Substantia nigra (tissue), 51 donors: ENCODE measurements at places on chromosomes 11 and 22.

DNA sequence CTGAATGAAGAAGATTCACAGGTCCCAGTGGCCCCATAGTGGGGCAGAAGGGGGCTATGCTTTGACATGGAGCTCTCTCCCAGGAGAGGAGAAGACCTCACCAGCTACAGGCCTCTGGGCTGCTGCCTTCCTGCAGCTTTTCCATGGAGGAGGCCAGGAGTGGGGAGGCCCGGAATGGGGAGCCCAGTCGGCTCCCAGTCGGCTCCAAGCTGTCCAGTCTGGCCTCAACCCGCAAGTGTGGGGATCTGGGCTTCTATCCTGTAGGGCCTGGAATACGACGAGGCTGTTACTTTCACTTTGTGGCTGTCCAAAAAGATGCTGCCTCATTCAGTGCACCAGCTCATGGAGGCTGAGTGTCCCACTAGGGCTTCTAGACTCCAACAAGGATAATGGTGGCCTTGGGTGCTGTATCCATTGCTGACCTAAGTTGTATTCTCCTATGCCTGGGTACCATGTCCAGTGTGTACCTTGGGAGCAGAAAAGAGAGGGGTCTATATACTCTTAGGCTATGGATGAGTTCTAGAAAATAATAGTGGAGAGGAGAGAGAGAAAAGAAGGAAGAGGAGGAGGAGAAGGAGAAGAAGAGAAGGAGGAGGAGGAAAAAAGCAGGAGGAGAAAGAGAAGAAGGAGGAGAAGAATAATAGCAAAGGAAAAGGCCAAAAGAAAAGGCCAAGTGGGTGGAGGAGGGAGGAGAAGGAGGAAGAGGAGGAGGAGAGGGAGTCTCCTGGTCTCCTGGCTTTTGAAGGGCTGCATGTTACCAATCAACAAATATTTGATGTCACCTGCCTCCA, 1.1 kb downstream of the MYO18B start:
- DNase-seq = no peak

GRCh38 chr11:115780646-115781362, 276.6 kb upstream of the CADM1 start:
- no peak for DNase-seq

- DNase-seq = no peak
Measured at GRCh38 chr11:77136074-77136473, 8.0 kb downstream of the MYO7A start.

GRCh38 chr11:89125298-89125697, 52.4 kb upstream of the TYR start:
- DNase-seq = no peak

GRCh38 chr11:113373306-113373705, 14.3 kb upstream of the ANKK1 start:
- no peak for DNase-seq

GRCh38 chr11:116276051-116277044, 496.4 kb downstream of the BUD13 start:
- peak; percentile 37 for DNase-seq

- peak; percentile 55 for DNase-seq
Measured at GRCh38 chr11:66069715-66070603, at the start of gene PACS1. Gene PACS1, plus strand, starts transcription at chr11:66070272. Its CDS starts 215 bp downstream, at chr11:66070487.

DNA sequence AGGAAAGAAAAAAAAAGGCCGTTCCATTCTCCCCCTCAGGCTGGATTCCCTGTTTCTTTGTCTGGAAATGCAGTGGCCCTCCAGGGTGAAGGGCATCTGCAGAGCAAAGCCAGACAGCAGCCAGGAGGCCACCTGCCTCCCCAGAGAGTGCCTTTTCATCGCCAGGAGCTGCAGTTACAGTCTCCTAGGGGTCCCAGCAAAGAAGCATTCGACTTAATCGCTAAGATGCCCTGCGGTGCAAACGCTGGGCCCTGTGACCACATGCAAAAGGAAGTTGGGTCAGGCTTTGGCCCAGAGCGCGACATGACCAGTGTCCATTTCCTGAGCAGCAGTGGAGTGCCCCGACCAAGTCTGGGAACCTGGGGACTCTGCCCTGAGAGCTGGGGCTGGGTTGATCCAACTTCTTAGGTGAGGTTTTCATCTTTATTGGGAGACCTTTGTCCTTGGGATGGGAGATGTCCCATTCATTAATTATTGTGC, 304.6 kb downstream of the OPCML start:
- DNase-seq = no peak

DNA sequence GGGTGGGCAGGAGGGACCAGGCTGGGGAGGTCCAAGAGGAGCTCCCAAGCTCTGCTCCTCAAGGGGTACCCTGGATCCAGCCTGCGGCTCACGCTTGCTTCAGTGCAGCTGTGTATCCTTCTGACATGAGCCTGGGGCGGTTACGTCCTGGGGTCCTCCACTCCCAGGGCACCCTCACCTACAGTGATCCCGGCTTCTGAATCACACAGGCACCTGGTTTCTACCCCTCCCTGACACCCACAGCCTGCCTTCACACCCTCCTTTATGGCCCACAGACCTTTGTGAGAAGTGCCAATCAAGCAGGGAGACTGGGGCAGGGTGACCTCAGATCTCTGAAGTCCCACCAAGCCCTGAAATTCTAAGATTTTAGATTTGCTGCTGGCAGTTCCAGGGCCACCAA, 1.5 kb downstream of the MPST start:
- DNase-seq = no peak

- no peak for DNase-seq
Measured at GRCh38 chr22:24578355-24579257, 14.3 kb downstream of the LRRC75B start.

DNA sequence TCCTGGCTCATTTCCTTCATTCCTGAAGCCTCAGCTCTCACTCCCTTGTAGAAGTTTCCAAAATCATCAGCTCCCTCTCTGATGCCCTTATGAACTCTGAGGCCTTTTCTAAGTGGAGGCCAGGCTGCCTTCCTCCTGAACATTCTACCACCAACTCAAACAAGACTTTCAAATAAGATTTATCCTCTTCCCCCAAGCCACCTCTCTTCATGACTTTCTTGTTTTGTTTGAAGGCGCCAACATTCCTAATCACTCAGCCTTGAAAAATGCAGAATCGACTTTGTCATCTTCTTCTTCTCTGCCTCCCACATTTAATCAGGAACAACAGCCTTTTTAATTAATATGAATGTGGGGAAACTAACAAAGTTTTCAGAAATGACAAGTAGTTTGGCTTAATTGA, 927.9 kb downstream of the OPCML start:
- DNase-seq = no peak

DNA sequence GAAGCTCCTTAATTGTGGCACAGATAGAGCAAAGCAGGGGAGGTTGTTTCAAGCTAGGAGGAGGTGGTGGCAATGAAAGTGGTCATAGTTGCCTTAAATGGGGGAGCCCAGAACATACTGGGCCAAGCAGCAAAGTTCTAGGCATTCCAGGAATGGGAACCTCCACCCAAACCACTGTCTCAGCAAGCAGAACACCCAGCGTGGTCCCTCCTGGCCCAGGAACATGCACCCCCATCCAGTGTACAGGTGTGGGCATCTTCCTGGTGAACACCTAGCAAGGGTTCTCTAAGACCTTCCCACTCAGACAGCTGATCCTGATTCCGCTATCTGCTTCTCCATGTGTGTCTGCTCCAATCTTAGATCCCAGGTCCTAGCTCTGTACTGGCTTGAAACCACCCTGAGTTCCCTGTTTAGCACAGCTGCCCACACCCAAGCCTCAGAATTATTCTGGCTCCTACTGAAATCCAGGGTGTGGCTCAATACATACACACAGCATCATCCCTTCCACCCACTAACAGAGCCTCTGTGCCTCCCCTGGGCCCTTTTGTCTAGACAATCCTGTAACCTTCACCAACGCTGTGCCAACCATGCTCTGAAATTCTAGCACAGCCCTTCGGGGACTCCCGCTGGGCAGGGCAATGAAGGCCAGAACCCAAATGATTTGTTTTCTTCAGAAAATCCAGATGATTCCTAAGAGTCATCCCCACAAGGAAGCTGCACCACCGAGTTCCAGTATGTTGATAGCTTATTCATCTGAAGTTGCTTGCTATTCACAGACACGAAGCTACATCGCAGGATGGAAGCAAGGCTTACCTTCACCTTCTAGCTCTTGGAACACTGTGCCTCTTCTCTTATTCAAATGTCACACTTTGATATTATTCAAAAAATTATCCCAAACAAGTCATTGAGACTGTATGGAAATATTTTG, 76.6 kb downstream of the ABTB2 start:
- DNase-seq = no peak

GRCh38 chr11:10400856-10401255, 54.2 kb upstream of the AMPD3 start:
- no peak for DNase-seq

- DNase-seq = no peak
Measured at GRCh38 chr22:26722159-26722558, 64.8 kb downstream of the MIAT start.

GRCh38 chr22:23893121-23893944, 850 bp upstream of the MIF start:
- no peak for DNase-seq

- DNase-seq = no peak
Measured at GRCh38 chr22:40329466-40329865, 16.8 kb upstream of the ADSL start.

DNA sequence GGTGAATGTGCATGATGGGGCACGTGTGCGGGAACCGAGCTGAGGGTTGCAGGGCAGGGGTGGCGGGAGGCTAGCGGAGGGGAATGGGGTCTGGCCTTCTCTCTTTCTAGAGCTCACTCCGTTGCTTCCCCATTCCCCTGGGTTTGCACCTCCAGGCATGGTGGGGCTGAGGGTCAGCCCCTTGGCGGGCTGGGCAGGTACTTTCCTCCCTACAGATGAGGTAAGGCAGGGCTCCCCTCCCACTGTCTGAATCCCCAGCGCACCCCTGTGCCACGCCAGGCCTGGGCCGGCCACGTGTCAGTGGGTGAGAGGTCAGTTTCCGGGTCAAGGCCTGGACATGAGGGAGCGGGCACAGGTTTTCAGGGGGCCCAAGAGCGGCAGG, 8.9 kb downstream of the SUSD2 start:
- no peak for DNase-seq

- DNase-seq = no peak
Measured at GRCh38 chr11:81368192-81368591, 1365.5 kb downstream of the FAM181B start.

- DNase-seq = no peak
Measured at GRCh38 chr11:117180020-117180419, 1.5 kb downstream of the SIDT2 start.

DNA sequence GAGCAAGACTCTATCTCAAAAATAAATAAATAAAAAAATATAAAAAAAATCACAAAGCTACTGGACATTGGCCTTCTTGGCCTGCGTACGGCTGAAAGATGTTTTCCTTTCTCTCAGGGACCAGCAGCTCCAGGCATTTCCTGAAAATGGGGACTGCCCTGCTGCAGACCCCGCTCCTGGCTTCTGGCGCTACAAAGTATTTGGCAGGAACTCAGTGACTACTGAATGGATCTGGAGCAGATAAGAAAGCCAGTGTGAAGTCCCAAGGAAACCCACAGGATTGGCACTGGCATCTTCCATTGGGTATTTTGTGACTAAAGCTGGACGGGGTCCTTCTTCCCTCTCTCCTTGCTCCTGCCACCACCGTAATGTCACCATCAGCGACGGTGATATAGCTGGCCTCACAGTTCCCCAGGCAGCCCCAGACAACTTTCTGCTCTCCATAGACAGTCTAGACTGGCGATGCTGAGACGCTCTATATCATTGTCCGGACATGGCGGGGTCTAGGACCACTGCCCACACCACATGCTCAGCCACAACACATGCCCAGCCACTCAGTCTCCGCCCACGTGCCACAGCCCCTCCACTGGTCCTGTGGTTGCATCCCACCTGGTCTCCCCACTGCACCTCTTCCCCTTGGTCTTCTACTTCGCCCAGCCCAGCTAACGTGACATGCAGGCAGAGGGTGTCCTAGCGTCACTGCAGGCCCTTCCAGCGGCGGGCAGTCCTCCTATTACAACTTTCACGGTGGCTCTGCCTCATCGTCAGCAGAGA, 22.7 kb upstream of the YPEL1 start:
- DNase-seq = no peak

DNA sequence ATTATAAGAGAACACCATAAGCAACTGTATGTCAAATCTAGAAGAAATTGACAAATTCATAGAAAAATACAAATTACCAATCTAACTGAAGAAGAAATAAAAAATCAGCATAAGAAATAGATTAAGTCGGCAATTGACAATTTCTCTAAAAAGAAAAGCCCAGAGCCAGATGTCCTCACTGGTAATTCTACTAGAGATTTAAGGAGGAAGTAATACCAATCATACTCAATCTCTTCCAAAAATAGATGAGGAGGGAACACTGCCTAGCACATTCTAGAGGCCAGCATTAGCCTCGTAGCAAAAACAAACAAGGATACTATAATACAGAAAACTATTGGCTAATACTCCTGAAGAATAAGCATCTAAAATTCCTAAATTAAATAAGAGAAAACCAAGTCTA, 40.4 kb upstream of the IGLL5 start:
- no peak for DNase-seq

DNA sequence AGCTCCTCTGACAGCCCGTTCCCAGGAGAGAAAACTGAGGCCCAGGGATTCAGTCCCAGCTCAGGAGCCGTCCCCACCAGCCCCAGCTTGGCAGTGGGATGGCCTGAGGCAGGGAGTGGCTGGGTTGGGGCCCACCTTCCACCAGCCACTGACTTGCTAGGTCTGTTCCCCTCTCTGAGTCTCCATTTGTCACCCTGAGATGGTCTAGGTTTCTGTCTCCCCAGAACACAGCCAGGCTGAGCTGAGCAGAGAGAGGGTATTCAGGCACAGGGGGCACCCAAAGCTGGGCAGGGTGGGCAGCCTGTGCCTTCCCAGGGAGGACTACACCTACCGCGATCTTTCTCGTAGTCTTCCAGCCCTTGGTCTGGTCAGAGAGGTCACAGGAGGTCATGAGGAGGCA, 95.7 kb downstream of the PDE2A start:
- DNase-seq = no peak

DNA sequence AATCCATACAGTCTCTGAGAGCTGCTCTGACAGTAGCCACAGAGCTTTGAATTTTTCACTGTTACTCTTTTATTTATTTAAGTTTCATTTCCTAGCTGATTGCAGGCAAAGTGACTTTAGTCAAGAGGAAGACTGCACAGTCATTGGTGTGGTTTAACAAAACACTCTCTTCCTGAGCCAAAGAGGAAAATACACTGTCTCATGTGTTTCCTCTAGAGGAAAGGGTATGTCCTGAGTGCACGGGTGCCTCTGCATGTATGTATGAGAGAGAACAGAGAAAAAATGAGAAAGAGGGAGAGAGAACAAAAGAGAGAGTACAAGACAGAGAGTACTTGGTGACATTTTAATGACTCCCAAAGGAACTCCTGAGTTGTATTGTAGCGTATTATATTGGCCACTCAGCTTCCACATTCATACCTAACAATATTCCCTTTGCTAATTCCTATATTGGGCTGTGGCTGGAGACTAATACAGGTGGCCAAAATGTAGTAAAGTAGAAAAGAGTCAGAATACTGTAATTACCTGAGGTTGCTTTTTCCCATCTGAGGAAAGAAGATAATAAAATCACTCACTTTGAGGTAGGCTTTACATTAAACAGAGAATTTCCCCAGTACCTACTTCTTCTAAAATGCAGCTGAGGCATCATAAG, at the start of gene OR4D9:
Gene OR4D9 (plus strand): TSS at position 599 of the 649 bp plus-strand sequence. CDS start 3,374 bp downstream, outside the sequence.
- DNase-seq = no peak

GRCh38 chr11:44885065-44885810, 65.4 kb downstream of the TP53I11 start:
- DNase-seq = no peak
